ENCODE measurements at places on chromosomes 6 and 20.

GRCh38 chr20:9075264-9076095 lies 6.6 kb downstream of the PLCB4 start:
- no peak for DNase-seq

GRCh38 chr6:36913082-36913481 lies 27.3 kb downstream of the C6orf89 start:
- no peak for DNase-seq

DNA sequence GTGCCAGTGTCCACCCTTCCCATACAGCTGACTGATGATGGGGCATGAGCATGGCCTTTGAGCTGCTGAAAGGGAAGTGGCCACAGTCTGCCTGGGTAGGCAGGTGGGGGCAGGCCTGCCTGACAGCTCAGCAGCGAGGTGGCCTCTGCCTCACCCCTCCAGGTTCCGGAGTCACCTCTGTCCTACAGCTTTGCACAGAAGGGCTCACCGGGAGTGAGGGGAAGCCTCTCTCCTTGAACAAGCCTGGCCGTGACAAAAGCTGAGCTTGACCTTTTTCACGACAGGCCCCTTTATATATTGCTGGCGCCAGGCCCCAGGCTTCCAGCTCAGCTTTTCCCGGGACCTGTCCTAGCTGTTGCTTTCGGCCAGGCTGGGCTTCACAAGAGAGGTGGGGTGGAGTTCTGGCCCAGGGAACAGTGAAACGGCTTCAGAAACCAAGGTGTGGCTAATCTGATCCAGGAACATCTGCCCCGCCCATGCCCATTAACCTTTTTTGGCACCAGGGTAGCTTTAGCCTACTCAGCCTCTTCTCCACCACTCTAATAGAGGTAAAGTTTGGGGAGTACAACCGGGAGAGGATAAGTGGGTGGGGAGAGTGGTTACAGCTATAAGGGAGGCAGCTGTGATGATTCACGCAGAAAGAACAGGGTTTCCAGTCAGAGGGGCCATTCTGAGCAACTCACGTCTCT lies 42.9 kb downstream of the C6orf132 start:
- no peak for DNase-seq

DNA sequence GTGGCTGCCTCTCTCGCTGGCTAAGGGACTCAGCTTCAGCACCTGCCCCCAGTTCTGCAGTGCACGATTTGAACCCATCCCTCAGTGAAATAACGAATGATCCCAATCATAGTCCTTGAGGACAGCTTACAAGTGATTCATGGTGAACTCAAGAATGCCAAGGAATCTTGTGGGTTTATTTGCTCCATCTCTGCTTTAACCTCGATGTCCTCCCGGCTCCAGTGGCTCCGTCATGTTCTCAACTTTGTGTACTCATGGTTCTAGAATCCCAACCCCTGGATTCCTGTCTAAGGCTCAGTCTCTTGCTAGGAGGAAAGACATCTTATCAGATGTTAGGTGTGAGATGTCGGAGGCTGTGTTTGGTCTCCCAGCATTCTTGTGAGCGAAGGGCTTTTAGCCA lies 29.0 kb upstream of the GTSF1L start:
- DNase-seq, result no peak

GRCh38 chr6:50724381-50725124 lies 11.2 kb downstream of the TFAP2D start:
- DNase-seq, result no peak

DNA sequence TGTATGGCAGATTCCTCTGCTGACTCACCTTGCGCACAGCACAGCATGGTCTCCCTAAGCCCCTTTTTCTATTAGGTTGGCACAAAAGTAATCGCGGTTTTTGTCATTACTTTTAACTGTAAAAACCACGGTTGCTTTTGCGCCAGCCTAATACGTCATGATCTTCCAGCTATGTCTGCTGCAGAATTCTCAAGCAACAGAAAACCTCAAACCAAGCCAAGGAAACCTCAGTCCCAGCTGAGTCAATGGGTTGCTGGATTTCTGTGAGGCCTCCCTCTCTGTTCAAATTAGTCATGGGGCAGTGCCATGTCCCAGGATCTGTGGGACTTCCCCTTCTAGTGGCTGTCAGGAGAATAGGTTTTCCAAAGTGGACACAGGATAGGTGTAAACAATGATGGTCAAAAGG lies 15.7 kb upstream of the ENPP1 start:
- DNase-seq, result no peak

DNA sequence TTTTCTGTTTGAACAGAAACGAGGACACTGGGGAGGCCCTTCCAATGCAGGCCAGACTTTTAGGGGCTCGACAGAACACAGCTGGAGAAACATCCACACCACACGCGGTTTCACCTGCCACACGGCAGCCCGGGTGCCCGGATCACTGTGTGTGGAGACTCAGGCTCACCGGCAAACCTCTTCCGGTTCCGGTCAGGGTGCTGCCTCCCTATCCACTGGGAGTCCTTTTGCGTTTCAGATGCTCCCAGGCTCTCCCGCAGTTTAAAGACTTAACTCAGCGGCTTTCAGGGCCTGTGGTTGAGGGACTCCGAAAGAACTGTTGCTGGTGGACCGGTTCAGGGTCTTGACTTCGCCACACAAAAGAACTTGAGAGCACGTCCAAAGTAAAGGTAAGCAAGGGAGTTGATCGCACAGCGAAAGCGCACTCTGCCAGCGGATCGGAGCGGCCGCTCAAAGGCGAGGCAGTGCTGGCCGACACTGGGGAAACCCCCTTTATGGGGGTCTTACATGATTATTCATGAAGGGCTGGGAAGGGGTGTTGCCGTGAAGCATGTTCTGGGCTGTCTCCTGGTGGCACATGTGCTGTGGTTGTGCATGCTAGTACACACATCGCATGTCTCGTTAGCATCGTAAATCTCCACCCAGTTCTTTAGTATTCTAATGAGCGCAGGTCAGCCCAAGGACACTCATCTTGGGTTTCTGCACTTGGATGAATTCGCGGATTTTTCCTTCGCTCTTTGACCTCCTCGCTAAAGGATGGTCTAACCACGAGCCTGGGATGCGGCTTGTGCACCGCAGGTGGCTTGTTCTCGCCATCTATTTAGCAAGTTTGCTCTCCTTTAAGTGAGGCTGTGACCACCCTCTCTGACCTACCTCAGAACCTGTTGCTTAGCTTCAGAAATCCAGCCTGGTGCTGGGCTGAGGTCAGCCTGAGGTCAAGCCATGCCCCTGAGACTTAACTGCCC lies 180.3 kb downstream of the CDH26 start:
- DNase-seq, result peak; percentile 7

DNA sequence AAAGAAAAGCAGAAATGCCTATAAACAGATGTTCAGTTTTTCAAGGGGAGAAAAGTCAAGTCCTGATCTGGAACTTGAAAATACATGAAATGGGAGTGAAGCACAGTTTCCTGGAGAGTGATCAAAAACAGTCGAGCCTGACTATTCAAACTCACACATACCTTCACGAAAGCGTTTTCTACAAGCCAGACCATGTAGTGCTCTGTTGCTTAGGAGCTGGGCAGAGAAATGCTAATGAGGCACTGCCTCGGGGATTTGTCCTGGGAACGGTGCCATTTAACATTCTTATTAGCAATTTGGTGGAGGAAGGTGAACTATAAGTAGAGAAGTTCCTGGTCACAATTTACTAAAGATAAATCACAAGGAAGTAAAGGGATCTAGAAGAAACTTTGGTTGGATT lies 5.9 kb downstream of the NHSL1 start:
- DNase-seq, result peak; percentile 35

DNA sequence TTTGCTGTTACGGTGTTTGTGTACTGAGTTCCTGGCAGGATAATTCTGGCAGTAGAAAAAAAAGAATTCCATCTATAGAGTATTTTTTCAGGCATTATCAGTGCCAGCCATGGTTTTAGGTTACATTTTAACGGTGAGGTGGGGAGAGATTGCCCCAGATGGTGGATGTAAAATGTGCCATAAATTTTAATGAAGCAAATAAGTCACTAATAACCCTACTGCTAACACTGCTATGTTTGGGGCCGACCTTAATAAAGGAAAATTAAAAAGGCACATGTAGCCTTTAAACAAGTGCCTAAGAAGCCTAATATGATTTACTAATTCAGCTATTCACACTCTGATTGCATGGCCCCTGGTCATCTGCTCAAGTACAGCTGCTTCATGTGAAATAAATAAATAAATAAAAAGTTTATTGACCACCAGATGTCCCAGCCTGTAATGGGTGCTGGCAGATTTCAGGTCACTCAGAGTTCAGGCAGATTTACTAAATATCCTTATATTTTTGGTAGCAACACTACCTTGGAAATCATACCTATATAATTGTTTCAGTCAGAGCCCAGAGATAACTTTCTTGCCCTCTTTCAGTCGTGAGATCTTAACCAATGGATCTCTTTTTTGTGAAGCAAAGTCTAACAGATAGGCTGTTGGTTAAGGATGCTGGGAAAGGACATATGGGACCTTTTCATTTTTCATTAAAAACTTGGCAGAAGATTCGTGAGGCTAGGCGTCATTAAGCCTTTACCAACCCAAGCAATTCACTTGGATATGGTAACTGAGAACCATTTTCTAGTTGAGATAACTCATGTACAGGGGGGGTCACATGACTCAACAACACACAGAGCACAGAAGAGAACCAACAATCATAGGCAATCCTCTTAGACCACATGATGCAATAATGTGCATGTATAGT lies 495.0 kb upstream of the NRSN1 start:
- DNase-seq, result no peak

- peak; percentile 53 for DNase-seq
Observed at GRCh38 chr6:71510057-71510713, 221.6 kb downstream of the OGFRL1 start.

DNA sequence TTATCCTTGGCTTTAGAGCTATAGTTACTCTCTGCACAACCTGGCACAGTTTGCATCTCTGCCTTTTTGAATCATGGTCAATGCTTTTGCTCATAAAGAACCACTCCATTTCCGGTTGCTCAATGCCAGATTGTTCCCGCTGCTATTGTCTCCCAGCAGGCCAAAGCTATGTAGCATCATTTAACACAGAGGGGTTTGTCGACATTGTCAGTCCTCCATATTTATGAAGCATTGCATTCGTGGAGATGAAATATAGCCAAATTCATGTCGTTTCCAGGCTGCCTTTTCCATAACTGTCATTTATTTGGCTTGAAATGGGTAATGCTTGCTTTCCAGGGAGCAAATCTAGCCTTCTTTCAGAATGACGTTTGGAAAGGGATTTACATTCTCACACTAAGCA lies 598.8 kb downstream of the EPHA7 start:
- no peak for DNase-seq

- no peak for DNase-seq
Observed at GRCh38 chr6:20180935-20181334, 31.3 kb downstream of the MBOAT1 start.

DNA sequence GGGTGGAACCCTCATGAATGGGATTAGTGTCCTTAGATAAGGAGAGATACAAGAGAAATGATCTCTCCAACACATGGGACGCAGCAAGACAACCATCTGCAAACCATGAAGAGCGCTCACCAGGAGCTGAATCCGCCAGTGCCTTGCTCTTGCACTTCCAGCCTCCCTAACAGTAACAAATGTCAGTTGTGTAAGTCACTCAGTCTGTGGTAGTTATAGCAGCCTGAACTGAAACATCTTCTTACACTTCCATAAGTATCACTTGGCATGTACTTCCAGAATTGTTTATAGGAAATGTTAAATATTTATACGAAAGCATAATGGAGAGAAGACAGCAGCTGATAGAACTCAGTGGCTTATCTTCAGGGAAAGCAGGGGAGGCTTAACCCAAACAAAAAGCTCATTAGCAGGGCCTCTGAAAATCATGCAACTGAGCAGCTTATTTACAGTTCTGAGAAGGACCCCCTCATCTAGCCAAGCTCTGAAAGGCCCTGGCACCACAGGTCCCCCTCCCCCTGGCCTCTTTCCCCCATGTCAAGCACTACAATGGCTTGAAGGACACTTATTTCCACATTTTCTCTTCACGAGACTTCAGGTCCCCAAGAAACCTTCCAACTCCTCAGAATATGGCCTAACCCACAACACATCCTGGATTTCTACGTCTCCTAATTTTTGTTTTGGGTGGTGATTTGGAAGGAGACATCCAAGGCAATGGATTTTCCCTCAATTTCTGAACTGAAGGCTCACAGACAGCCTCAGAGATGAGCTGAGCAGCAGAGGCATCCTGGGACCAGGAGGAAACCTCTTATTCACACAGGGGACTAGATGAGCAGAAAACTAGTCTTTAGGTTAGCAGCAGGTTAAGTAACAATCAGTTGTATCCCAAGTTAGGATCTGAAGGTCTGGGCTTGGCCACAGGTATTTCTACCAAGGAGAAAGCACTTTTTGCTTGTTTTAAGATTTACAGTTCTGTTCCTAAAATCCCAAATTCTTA lies 49.1 kb downstream of the GCLC start:
- no peak for DNase-seq

- DNase-seq, result no peak
Observed at GRCh38 chr6:69988458-69989126, 122.2 kb downstream of the COL19A1 start.

- DNase-seq, result no peak
Observed at GRCh38 chr20:44618318-44618731, 33.2 kb downstream of the ADA start.
